ENCODE measurements at places on chromosomes 1 and 21.

- DNase-seq, result no peak
Measured at GRCh38 chr1:11592752-11593151, 61.5 kb downstream of the FBXO2 start.

DNA sequence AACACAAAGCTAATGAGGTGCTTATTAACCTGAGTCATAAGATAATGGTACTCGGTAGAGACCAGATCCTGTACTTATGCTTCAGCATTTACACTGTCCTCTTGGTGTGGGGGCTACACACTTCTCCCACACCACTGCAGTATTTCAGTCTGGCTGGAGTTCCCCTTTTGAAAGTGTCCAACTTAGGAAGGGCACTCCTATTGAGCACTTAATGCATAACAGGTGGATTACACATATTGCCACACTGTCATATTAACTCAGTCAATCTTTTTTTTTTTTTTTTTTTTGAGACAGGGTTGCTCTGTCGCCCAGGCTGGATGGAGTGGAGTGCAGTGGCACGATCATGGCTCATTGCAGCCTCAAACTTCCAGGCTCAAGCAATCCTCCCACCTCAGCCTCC lies 1.5 kb downstream of the GPATCH4 start:
- DNase-seq, result no peak

DNA sequence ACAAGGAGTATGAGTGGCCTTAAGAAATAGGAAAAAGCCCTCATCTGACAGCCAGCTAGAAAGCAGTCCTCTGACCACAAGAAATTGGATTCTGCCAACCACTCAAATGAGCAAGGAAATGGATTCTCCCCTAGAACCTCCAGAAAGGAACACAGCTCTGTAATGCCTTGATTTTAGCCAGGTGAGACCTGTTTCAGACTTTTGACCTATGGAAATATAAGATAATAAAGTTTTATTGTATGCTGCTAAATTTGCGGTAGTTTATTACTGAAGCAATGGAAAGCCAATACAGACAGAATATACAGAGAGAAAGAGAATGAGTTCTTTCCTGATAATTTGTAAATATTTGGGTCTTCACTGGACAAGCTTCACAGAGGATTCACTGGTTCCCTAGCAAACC lies 28.8 kb upstream of the SELE start:
- DNase-seq, result no peak

- no peak for DNase-seq
Measured at GRCh38 chr1:58718435-58718834, 18.6 kb upstream of the MYSM1 start.

- DNase-seq, result no peak
Measured at GRCh38 chr1:26127235-26128163, 15.9 kb downstream of the PDIK1L start.

DNA sequence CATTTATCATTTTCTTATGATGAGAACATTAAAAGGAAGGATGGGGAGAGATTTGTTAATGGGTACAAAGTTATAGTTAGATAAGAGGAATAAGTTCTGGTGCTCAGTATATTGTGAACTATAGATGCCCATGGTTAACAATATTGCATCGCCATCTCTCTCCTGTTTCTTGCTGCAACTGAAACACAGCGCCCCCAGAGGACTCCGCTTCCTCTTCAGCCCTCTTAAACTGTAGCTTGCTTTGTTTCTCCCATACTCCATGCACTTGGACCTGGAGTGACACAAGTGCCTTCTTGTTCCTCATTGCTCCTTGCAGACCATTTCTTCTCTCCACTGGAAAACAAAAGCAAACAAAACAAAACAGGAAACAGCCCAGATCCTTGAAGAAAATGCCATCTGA lies 70.1 kb upstream of the NTPCR start:
- DNase-seq, result no peak

DNA sequence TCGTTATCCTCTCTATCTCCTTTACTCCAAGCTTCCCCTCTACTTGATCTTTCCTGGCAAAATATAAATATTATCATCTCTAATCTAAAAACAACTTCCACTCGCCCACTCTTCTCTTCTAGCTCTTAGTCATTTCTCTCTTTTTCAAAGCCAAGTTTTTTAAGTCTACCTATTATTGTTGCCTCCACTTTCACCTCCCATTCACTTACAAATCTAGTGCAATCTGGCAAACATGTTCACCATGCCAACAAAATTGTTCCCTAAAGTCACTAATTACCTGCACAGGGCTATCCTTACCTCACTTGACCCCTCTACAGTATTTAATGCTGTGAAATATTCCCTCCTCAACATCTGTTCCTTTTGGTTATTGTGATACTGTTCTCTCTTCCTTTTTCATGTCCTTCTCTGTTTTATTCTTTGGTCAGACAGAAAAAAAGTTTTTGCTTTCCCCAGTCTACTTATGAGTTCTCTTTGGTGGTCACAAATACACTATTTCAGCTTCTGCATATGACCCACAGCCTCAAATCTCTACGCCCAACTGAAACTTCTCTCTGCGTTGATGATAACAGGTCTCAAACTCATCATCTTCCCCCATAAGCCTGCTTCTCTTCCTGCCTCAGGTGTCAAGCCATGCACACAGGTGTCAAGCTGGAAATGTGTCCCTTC lies 31.9 kb upstream of the RAP1A start:
- DNase-seq, result no peak

- DNase-seq, result no peak
Measured at GRCh38 chr1:170731566-170732251, 67.8 kb downstream of the PRRX1 start.

GRCh38 chr1:170634293-170634692 lies 29.6 kb upstream of the PRRX1 start:
- no peak for DNase-seq

DNA sequence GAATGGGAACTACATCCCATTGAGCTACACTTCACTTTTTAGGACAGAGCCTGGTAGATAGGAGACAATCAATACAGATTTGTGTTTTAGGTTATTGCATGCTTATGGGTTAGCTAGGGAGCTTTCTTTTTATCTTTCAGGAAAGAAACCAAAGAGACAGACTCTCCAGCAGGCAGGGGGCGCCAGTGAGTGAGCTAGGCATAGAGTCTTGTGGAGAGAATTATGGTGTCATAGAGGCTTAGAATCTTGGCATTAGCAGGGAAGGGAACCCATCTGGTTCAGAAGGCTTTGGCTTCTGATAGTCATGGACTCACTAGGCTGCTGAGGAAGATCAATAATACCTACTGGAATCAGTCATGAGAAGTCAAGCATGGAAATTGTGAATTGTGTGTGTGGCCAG lies at the start of gene SMCP:
SMCP (plus strand) TSS at position 281 of the 400 bp plus-strand sequence. CDS start 6,101 bp downstream, outside the sequence.
- no peak for DNase-seq

DNA sequence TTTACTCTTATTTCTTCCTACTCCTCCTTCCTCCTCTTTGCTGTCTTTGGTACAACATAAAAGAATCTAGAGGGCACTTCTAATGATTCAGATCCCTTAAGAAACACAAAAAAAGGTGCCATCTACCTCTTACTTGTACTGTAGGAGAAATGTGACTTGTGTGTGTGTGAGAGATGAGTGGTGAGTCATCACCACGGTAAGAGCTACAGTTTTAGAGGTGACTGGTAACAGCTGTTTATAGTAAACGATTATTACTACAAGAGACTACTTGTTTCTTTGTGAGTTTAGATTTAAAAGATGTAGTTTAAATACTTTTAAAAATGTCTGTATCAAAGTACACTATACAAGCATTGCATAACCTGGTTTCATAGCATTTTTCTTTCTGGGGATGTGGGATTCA lies 40.4 kb downstream of the SLC35D1 start:
- no peak for DNase-seq

GRCh38 chr1:113136476-113136875 lies 63.5 kb downstream of the LRIG2 start:
- DNase-seq, result no peak

GRCh38 chr1:224733027-224733911 lies 117.2 kb downstream of the CNIH3 start:
- DNase-seq, result no peak

GRCh38 chr1:201636510-201636971 lies 97.6 kb downstream of the NAV1 start:
- DNase-seq, result no peak

DNA sequence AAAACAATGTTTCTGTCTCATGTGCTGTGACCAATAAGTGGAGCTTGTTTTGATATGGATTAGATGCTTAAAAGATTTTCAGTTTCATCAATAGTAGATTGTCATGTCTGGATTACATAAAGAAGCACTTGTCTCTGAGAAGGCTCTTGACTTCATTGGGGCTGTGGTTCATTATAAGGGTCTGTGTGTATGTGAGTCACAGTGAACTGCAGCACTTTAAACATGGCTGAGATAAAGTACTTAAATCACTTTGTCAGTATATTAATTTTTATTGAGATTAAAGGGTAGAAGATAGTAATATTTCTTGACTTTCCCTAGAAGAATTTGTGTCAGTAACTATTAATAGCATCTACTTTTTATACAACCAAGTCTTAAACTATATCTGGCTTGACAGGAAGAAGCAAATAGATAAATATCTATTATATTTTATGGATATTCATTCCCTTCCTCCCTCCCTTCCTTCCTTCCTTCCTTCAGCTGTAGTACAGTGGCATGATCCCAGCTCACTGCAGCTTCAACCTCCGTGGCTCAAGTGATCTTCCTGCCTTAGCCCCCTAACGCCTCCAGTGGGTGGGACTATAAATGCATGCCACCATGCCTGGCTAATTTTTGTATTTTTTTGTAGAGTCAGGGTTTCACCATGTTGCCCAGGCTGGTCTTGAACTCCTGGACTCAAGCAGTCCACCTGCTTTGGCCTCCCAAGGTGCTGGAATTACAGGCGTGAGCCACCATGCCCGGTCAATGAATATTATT lies 48.8 kb downstream of the ZFYVE9 start:
- no peak for DNase-seq

DNA sequence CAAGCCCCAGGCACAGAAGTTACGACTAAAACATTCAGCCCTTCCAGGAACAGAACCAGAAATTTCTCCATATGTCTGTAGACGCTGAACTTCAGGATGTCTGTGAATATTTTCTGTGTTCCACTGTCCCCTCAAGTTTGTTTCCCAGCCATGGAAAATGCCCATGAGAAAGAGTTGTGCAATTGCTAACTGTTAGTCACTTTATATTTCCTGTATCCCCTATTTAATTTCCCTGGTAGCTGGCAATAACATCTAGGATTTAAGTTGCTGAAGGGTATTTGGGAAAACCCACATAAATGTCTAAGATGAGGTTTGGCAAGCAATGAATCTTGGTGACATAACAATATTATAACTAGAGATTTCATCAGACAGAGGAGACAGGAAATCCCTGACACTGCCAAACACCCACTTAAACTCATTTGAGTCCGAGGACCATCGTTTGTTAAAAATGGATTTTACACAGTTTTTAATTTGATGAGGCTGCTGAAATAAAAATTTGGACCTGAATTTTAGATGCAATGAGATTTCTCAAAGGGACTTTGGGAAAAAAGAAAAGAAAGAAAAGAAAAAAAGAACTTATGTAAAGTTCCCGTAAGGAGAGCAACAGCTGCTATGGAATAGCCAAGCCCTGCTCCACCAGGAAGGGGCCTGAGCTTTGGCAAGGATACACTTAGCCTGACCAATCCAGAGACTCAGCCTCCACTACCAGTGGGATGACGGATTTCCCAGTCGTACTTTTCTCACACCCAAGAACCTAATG lies 21.8 kb upstream of the ERRFI1 start:
- DNase-seq, result no peak

GRCh38 chr1:150574260-150575071 lies 4.9 kb downstream of the MCL1 start:
- DNase-seq, result no peak

- no peak for DNase-seq
Measured at GRCh38 chr1:25807480-25808390, 7.7 kb downstream of the SELENON start.

DNA sequence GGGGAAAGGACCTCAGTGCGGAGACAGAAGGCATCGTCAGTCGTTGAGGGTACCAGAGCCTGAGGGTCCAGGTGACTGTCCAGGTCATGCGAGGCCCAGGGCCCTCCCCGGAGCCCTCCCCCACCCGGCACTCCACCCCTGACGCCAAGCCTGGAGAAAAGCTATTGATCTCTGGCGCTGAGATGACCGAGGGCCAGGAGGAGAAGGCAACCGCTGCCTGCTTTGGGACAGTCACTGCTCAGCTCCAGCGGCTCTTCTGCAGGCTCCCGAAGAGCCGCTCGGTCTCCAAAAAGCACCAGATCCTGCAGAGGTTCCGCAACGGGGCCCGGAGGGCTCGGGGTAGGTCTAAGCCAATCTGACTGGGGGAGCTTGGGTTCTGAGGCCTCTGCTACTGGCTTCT lies 10.9 kb downstream of the RASSF5 start:
- no peak for DNase-seq

DNA sequence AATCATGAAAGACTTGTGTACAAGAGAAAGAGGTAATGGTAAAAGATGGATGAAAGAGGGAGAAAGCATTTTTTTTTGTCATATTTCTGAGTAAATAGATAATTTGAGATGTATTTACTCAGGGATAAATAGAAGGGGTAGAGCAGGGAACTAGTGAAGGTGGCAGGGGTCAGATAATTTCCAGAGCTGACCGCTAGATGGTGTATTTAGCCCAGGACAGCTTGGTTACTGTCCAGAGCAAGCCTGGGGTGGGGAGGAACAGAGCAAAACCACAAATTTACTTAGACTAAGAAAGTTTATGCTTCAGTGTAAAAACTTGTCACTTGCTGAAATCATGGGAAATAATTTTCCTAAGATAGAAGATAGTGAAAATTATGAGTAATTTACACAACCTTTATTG lies 91.5 kb downstream of the XCL2 start:
- no peak for DNase-seq
